ENCODE measurements at places on chromosomes 2 and 18.
A peak's percentile ranks its signal among the peaks of the same experiment; 100 is the strongest.

DNA sequence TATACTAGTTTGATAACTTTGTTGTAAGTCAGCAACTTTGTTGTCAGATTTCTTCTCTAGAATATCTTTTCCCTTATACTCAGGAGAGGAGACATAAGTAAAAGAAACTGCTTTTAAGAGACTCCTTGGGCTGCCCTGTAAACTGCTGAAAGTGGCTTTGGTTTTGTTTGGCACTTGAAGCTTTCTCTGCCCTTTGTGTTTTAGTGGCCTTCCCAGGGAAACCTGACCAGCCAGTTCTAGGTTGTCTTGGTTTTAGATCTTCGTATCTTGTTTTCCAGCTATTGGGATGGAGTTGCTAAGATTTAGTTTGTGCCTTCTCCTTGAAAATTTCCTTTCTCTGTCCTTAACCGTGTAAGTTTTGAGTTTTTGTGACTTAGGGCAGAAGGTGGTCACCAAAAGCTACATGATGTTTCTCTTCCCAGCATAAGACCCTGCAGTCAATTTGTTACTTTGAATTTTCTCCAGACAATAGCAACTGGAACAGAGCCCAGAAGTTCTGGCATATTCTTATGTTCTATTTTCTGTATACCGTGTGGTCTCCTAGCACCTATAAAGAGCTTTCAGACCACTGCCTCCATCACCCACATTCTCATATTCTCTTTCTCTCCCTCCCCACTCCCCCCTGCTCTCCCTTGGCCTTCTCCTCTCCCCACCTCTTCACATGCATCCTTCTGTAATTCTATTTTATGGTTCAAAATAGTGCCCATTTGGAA is 81.1 kb downstream of the BOLA3 start:
- DNase-seq, result no peak

DNA sequence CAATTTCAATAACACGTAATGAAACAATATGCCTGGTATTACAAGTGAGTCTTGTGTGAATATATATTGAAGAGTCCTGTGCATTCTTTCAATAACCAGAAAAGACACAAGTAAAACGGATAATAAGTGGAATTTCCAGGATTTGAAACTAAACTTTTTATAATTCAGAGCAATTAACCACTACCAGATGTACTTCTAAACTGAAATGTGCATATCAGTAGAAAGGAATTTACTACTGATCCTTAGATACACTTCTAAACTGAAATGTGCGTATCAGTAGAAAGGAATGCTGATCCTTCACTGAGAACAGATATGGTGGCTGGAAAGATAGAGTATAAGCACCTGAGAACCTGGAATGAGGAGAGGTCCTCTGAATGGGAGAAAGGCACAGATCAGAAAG is 470.9 kb upstream of the SPHKAP start:
- DNase-seq, result no peak

GRCh38 chr2:10494351-10495066 is 46.4 kb upstream of the ODC1 start:
- no peak for DNase-seq

DNA sequence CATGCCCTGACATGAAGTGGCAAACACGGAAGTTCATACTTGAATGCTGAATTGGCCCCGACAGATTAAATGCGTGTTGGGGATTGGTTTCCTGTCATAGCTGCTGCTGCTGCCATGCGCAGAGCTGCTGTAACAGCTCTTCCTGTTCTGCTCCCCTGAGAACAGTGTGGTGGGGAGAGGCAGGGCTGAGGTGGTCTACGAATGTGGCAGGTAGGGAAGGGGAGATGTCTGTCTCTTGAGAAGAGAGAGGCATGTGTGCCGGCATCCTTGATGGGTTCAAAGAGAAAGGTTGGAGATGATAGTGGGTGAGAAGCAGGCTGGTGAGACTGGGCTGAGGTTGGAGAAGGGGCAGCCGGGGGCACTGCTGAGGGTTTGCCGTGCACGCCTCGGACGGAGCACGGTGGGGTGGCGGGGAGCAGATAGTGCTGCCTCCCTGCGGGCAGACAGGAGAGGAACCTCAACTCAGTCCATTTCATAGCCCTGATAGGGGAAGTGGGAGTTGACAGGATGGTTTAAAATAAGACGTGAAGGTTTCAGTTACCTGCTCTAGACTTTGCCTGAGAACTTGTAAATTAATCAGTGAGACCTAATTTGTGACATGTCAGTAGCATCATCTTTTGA is 46.1 kb downstream of the TMEM185B start:
- peak; percentile 44 for DNase-seq

All from lung microvascular endothelial cell (primary cell).